ENCODE measurements at places on chromosomes 2 and 18.

DNA sequence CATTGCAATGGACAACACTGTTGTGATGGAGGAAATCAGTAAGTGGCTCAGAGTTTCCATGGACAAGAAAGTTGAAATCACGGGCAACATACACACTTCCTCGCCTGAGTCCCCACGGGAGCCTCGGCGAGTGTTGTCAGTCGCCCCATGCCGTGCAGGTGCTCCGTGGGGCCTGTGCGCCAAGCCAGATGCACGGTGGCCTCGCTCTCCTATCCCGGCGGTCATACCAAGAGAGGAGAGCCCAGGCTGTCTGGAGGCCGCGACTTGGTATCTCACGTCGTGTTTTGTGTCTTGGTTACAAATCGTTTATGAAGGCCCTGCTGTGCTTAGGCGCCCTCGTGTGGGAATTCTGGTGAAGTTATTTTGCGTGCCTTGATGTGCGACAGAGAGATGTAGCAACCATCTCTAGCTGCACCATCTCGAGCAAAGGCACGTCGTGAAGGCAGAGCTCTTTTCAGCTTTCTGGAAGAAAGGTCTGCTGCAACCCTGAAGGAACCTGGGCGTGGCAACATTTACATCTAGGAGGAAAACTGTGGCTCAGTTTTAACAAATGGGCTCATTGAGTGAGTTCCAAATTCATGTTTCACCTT is 21.8 kb downstream of the ATG4B start:
- peak; percentile 82 for DNase-seq

GRCh38 chr2:102999958-103000357 is 238.1 kb downstream of the TMEM182 start:
- DNase-seq = no peak

- DNase-seq = no peak
These were observed 201.3 kb upstream of the OSR1 start for GRCh38 chr2:19559596-19560240.

DNA sequence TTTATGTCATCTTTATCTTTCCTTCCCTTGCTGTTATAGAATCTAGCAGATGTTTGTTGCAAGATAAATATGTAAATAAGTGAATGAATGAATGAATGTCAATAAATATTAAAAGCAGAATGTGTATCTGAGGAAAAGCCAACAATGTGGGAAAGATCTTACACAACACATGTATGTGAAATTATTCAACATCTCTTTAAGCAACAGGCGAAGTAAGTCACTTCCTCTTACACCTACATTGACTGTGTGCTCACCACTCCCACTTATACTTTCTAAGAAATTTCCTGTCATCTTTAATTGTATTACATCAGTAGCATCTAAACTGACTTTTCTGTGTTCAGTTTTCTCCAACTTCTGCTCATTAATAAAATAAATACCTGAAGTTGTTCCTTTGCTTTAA is 43.0 kb downstream of the RAD51AP2 start:
- no peak for DNase-seq

- DNase-seq = peak; percentile 51
These were observed 19.7 kb downstream of the RASGRP3 start for GRCh38 chr2:33496150-33496549.

GRCh38 chr2:156489750-156490465 is 53.7 kb downstream of the GPD2 start:
- DNase-seq = no peak

DNA sequence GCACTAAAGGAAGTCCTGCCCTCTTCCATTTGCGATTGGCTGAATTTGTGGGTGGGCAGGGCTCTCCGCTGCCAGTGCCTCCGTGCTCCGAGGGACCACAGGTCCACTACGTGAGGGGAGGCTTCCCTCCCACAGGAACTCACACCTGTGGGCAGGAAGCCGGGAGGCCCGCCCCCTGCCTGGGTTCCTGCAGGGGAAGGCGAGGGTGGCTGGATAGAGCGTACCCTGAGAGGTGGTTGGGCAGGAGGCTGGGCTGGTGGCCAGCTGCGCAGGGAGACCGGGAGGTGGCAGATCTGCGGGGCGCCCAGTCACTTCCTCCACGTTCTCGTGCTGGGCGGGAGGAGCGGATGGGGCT is 47.0 kb upstream of the PTH2R start:
- no peak for DNase-seq

DNA sequence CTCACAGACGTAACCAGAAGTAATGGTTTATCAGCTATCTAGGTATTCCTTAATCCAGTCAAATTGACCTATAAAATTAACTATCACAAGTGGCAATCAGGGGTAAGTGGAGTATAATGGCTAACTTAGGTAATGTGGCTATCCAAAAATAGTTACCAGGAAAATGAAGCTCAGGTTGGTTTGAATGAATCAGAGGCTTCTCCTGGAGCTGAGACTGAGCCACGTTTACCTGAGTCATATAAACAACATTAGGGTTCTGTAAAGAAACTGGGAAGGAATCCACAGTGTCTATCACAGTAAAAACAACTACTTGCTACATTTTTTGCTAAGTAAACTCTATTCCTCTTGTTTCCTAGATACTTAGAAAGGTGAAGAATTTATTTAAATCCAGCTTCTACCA is 236.0 kb upstream of the SPHKAP start:
- DNase-seq = no peak

DNA sequence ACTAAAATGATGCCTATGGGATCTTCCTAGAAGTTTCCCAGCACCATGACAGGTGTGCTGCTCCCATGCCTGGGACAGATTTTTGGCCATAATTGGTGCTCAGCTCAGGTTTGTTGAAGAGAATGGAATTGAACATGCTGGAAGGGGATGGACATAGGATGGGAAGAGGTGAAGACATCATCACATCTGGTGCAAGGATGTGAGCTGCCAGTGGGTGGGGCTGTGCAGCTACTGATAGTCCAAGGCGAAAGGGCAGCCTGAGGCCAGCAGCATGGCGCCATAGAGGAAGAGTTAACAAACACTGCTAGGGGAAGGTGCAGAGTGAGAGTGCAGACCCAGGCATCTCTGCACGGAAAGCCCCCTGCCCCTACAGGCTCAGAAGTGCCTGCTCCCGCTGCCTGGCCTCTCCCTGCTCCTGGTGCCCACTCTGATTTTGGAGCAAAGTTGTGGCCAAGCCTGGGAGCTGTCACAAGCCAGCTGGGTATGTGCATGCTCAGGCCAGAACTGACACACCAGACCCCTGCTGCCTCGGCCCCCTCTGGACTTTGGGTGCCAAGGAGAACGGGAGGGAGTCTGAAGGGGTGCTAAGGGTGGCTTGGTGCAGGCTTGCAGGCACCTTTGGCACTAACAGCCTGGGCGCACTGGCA is 178.6 kb downstream of the ZBTB7C start:
- peak; percentile 71 for DNase-seq

DNA sequence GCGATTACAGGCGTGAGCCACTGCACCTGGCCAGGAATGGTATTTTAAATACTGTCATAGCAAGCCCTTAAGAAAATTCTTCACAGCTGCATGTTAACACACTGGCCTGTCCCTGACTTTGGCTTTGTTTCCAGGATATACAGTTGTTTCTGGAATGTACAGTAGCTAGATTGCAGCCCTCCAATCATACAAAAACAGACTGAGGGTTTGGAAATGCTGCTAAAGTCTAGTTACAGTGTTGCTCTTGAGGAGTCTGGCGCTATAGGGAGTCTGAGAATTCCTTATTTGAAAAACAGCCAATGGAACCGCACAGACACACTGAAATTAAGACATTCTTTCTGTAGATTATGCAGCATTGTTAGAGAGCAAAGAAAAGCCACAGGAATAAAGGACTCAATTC is 37.7 kb downstream of the STON1 start:
- no peak for DNase-seq

DNA sequence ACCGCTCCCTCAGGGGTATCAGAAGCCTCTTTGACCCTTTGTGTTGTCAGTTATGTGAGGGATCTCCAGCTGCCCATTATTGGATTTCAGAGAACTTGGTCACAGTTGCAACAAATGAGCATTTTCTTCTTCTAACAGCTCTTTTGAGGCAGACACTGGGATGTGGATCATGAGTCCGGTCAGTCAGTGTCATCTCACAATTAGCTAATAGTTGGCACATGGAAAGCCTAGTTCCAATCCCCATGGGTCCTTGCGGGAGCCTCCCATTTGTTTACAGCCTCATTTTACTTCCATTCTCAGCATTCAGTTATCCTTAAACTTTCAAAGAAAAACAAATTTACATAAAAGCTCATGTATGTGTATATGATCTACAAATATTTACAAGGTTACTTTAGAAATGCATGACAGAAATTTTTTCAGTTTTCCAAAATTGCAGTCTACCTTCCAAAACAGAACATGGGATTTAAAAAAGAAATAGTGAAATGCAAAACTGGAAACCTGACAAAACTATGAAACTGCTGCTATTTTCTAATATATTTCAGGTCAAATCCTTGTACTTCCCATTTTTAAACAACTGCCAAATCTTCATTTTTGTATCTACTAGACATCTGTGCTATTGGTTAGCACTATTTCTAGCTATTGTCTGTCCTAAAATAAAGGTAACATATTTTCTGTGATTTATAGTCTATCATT is 547.1 kb upstream of the ZEB2 start:
- peak; percentile 18 for DNase-seq

- DNase-seq = no peak
These were observed 392.1 kb downstream of the PTH2R start for GRCh38 chr2:208798698-208799097.

- DNase-seq = no peak
These were observed 15.2 kb downstream of the POLI start for GRCh38 chr18:54284535-54284934.

- DNase-seq = no peak
These were observed 194.1 kb upstream of the HNMT start for GRCh38 chr2:137770166-137770565.

GRCh38 chr2:109208071-109208950 is 79.3 kb downstream of the SH3RF3 start:
- DNase-seq = peak; percentile 62

GRCh38 chr18:55338978-55339650 is 248.9 kb downstream of the TCF4 start:
- peak; percentile 40 for DNase-seq

DNA sequence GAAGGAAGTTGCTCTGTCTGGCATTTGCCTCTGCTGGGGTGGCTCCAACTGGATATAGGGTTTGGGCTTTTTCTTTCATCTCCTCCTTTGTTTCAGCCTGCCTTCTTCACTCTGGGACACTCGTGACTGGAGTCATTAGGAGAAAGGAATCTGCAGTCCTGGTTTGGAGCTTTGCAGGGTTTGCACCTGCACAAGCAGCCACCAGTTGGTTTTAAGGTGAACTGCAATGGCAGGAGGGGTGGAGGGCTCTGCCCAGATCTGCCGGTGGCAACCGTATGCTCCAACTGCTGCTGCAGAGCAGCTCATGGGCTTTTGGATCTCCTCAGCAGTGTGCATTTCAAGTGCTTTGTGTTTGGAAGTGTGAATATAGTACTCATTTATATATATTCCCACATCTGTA is 131.3 kb upstream of the MGAT5 start:
- DNase-seq = no peak

Measured in GM03348 (cell line).